Colonic mucosa (tissue), 4 donors: ENCODE measurements at places on chromosomes 1 and 21. TPM values are rescaled to one million over a fixed set of nuclear protein-coding genes. Genes with fewer than 3 reads are reported as not detected.

Gene KIF21B
- total RNA-seq: 3.1 TPM

DNA sequence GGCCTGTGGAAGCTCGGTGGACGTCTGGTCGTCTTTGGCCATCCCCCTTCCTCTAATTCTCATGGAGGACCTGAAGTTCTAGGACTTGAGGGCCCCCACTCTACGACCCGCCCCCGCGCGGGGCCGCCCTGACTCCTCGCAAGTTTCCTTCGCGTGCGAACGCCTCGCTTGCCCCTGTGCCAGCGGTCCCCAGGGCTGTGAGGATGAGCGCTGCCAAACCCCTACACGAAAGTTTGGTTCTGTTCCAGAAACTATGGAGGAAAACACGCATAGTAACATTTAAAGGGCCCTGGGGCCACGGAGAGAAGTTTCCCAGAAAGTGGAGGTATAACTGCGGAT is 304 bp upstream of the GNG12 start:
- no peak for DNase-seq

DNA sequence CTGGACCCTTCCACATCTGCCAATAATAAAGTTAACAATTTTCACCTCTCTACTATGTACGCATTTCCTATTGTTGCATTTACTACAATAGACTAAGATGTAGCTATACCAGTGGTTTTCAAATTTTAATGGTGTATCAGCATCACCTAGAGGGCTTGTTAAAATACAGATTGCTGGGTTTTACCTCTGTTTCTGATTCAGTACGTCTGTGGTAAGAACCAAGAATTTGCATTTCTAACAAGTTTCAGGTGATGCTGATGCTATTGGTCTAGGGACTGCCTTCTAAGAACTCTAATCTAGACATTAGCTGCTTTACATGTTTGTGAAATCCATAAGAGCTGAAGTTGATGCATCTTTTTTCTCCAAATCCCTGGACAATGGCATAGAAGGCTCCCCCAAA is 59.7 kb downstream of the ERICH3 start:
- no peak for DNase-seq

DNA sequence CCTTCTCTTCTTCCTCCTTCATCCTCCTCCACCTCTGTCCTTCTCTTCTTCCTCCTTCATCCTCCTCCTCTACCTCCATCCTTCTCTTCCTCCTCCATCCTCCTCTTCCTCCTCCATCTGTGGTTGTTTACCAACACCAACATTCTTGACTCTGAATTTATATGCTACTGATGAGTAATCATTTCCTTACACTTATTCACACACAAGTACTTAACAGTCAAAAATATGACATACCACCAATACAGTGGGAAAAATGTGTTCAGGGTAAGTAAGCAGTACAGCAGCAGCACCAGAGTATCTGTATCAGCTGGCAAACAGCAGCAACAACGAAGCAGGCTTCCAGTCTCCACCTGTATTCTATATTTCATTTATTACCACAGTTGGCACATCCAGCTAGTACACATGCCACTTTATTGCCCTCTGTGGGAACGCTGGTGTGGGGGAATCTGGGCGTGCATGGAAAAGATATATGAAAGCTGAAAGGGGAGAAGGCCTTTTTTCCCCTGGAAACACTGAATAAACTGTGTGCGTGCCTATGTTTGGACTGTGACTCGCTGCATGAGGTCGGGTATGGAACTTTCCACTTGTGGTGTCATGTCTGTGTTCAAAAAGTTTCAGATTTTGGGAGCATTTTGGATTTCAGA is 16.0 kb downstream of the ADSS2 start:
- no peak for DNase-seq

GRCh38 chr1:166999500-167000055 is 10.5 kb downstream of the MAEL start:
- no peak for DNase-seq

Gene PLPP3
- total RNA-seq: 33.3 TPM

DNA sequence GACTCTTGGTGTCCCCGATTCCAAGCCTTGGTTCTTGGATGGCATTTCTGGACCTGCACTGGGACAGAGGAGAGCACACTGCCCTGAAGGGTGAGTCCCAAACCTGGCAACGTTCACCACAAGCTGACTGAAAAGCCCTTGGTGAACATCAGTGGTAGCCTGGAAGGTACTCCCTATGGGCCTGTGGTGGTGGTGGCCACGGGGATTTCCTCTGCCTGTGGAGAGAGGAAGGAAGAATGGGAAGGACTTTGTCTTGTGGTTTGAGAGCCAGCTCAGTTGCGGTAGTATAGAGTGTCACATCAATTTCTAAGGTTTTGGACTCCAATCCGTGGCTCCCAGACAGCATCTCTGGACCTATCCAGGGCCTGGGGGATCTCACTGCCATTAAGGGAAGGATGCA is 50.7 kb downstream of the DNAH14 start:
- no peak for DNase-seq

DNA sequence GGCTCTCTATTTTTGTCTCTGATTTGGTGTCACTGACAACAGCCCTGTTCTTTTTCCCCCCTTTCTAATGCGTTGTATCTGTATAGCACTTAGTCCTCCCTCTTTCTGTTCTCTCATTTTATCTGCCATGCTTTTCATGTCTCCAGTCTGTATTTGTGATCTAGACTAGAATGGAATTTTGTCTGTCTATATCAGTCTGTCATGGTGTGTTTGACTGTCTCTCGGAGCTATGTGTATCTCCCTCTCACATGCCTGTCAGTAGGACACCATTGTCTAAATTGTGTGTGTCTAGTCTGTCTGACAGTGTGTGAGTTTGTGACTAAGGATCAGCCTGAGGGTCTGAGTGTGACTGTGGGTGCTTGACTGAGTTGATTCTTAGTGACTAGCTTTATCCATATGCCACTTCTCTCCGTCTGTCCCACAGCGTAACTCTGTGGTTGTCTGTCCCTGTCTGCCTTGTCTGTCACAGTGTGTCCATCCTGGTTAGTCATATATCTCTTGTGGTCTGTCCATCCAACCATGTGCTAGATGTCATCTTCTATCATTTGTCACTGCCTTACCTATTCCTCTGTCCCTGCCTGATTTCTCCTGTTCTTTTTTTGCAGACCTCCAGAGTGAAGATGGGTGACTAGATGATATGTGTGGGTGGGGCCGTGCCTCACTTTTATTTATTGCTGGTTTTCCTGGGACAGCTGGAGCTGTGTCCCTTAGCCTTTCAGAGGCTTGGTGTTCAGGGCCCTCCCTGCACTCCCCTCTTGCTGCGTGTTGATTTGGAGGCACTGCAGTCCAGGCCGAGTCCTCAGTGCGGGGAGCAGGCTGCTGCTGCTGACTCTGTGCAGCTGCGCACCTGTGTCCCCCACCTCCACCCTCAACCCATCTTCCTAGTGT is 1.4 kb upstream of the B4GALT2 start:
- no peak for DNase-seq

- DNase-seq: no peak
Observed at GRCh38 chr1:118881751-118882150, 106.4 kb downstream of the TBX15 start.

Gene HDGF
- total RNA-seq: 438 TPM

DNA sequence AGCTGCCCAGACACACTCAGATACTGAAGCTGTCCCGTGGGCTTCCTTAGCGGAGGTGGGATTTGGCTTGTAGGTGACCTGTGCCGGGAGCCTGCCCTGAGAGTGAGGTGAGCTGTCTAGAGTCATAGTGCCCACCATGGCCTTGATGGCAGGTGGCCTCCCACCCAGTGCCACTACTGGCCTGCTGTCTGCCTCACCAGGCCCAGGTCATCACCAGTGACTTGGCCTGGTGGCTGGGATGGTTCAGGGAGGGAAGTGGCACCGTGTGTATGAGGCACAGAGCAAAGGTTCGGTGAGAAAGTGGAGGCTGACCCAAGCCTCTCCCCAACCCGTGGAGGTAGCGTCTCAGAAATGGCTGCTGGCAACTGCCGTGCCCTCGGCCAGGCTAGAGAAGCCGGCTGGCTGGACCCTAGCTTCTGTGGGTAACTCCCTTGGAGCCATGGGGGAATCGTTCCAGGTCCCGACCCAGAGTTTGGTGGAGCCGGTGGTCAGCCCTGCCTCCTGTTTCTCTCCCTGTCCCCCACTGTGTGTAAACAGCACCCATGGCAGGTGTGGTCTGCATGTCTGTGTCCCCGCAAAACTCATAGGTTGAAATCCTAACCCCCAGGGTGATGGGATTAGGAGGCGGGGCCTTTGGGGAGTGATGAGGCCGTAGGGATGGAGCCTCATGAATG is 155.4 kb upstream of the C1orf174 start:
- no peak for DNase-seq

Gene ATXN7L2
- total RNA-seq: 4.0 TPM

DNA sequence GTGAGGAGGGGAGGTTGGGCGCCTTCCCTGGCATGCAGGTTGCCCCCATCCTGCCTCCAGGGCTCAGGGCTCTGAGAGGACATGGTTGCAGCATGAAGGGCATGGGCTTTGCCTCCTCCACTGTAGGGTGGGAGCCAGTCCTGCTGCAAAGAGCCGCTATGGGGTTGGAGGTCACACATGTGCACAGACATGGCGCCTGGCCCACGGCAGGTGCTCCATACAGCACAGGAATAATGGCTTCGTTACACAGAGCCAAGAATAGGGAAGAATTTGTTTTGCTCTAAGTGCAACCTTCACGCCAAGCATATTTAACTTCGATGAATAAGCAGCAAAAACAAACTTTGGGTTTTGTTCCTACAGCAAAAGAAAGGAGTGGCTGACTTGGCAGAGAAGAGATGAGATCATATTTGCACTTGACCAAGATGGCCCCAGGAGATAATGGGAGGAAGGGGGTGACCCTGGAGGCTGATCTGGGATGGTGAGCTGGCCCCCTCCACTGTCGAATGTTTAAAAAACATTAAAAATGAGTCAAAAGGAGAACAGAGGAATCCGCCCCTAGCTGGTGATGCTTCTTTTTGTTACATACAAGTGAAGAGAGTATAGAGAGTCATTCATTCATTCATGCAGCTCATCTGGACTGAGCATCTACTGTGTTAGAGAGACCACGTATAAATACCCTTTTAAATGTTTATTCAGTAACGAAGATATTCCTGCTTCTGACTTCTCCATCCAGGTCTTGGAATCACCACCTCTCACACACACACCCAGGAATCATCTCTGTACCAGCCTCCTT is 12.4 kb upstream of the C2CD2 start:
- DNase-seq: peak; percentile 6

Gene RPS8
- total RNA-seq: 1,574 TPM

GRCh38 chr1:1847061-1847850 is 43.6 kb downstream of the GNB1 start:
- DNase-seq: peak; percentile 44

DNA sequence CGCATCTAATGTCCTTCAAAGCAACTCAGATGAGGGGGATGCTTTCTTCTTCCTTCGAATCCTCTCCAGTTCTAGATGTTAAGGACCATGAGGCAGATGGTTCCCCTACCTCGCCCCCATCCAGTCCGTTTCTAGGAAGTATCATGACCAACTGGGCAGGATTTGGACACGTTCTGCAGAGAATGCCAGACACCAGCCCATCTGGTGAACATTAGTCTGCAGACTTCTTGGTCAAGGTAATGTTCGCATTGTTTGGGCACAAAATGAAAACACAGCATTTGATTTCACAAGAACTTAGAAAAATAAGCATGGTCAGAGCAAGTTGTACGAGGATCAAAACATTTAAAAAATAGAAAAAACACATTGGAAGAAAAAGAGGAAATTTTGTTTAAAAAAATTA is 25.4 kb upstream of the ADARB1 start:
- DNase-seq: no peak

Gene CD1E
- total RNA-seq: 0.24 TPM

- DNase-seq: no peak
Observed at GRCh38 chr1:178209935-178210334, 116.0 kb downstream of the RASAL2 start.

- DNase-seq: no peak
Observed at GRCh38 chr1:22872981-22873664, 99.5 kb downstream of the LACTBL1 start.

Gene FAM229A
- total RNA-seq: 5.6 TPM

DNA sequence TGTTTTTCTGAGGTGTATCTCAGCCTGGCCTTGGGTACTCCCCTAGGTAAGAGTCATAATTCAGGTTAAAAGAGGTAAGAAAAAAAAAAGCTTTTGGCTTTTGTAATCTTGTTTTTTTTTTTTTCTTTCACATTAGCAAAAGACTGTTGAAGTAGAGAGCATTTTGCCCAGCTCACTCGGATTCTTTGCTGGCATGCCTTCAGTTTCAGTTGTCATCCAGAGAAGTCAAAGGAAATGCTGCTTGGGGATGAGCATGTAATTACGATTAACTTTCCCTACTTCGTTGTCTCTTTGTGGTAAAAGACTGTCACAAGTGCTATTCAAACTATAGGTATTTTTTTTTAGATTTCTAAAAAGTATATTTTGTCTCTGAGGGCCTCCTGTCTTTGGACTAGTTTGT is 6.3 kb downstream of the BACH1 start:
- DNase-seq: no peak

GRCh38 chr21:33948096-33948950 is 32.7 kb upstream of the ATP5PO start:
- DNase-seq: peak; percentile 55

DNA sequence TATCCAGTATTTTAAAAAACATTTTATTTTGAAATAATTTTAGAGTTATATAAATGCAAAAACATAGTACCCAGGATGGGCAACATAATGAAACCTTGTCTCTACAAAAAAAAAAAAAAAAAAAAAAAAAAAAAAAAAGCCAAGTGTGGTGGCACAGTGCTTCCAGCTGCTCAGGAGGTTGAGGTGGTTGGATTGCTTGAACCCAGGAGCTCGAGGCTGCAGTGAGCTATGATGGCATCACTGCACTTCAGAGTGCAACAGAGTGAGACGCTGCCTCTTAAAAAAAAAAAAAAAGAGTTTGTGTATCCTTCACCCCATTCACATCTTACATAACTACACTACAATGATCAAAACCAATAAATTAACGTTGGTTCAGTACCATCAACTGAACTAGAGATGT is 115.6 kb upstream of the KIF26B start:
- no peak for DNase-seq

- DNase-seq: no peak
Observed at GRCh38 chr1:198788561-198789064, 149.8 kb downstream of the PTPRC start.

DNA sequence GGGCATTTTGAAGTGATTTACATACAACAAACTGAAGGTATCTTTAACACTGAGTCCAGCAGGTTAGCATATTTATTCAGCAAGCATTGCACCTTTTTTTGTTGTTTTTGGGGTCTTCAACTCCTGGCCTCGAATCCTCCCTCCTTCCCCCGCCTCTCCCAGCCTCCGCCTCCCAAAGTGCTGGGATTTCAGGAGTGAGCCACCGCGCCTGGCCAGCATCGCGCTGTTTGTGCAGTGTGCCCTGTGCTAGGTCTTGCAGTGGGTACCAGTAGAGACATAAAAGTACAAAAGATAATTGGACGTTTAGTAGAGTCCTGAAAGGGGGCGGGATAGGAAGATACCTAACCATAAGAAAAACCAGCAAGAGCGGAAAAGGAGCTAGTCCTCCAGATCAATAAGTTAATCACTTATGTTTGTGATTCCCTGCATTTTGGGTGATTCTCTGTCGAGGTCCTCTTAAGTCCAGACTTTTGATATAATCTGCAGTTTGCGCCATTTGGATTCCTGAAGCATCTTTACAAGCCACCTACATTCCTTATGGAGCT is 111.8 kb downstream of the OSBPL9 start:
- DNase-seq: no peak

Gene CREG1
- 43.2 TPM for total RNA-seq
